ENCODE measurements at places on chromosomes 7 and 10. TPM values are rescaled to one million over a fixed set of nuclear protein-coding genes. Genes with fewer than 3 reads are reported as not detected.

The SPRN gene
- total RNA-seq, result not detected

The SYPL1 gene
- 92.4 TPM for total RNA-seq

The CYP3A5 gene
- 15.1 TPM for total RNA-seq

The MRLN gene
- total RNA-seq, result not detected

The CYP2C19 gene
- total RNA-seq, result not detected

- no peak for DNase-seq
These were observed 71.9 kb downstream of the PLXDC2 start for GRCh38 chr10:19888061-19888660.

GRCh38 chr10:98062424-98062823, 32.0 kb upstream of the CRTAC1 start:
- DNase-seq, result no peak

GRCh38 chr10:89086801-89087521, 96.4 kb downstream of the FAS start:
- DNase-seq, result peak; percentile 77

DNA sequence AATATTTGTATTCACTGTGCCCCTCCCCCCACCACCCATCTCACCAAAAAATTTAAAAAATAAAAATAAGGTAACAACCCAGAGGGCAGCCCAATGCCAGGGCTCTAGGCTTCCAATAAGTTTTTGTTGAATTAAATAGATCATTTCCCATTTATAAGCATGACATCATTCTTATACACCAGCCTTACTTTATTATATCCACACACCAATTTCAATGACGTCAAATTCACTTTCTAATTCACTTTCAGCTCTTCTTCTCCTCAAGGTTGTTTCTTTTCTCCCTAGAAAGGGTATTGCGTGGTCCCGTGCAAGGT, 1.2 kb upstream of the DKK1 start:
- no peak for DNase-seq

DNA sequence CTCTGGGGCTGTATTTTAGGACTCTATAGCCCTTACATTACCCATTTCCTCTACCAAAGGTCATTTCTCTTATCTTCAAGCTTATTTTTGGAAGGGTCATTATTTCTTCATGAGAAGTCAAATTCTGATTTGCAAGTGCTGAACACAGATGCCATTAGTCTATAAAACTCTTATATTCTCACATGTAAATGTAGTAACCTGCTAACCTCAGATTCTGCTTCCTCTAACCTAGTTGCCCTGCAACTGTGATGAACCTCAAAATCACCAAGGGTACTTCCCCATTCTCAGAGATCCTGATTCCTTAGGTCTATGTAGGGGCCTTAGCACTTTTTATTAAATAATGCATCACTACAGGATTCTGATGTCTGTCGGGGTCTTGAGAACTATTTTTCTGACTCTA, 6.3 kb downstream of the FAS start:
- DNase-seq, result no peak

DNA sequence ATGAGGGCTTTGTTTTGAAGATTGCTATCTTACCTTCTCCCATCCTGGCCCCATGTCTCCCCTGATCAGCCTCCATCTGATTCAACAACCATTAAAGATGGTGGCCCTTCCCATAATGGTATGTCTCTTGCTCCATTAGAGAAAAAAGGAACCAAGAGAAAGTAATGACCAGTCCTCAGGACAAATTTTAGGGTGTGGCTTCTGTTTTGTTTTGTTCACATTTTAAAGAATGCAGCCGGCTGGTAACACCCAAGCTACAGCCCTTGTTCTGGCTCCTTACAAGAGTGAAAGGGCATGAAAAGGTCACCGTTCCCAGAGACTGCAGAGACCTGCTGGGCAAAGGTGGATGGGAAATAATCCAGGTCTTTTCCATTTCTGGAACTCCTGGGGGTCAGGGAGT, 287.9 kb upstream of the NEBL start:
- DNase-seq, result no peak

- DNase-seq, result no peak
These were observed 220.6 kb downstream of the FAM107B start for GRCh38 chr10:14554091-14554490.

DNA sequence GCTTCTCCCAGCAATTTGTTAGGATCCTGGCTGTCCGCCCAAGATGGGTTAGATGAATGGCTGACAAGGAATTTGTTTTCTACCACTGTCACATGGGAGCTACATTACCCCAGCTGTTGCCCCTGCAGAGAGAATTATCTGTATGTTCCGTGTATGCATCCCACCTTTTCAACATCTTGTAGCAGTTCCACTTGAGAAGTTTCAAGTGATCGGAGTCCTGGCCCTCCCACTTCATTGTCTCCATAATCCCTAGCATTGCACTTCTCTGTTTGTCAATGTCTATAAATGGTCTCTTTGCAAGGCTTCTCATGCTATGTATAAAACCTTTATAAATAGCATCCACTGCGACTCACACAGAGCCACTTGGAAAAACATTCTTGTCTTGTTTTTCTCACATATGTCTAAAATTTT, 972.5 kb downstream of the CNTNAP2 start:
- no peak for DNase-seq

- no peak for DNase-seq
These were observed 102.7 kb downstream of the ANKRD26 start for GRCh38 chr10:26997610-26998009.

- DNase-seq, result no peak
These were observed 150.5 kb downstream of the ELAPOR2 start for GRCh38 chr7:86908948-86909347.

DNA sequence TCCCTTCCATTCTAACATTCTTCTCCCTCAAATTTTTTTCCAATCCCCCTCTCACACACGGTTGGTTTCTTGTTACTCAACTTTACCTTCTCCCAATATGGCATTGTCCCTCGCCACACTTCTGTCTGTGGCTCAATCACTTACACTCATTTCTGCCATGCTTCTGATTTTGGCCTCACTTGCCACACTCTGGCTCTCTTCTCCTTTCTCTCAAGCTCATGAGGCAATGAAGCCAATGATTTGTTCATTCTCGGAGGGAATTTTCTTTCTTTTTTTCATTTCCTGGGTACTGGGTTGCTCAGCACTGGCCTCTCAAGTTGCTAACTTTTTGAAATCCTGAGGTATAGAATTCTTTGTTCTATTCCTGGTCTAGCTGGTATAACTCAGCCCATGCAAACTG, 4.0 kb upstream of the MYOZ1 start:
- DNase-seq, result no peak

DNA sequence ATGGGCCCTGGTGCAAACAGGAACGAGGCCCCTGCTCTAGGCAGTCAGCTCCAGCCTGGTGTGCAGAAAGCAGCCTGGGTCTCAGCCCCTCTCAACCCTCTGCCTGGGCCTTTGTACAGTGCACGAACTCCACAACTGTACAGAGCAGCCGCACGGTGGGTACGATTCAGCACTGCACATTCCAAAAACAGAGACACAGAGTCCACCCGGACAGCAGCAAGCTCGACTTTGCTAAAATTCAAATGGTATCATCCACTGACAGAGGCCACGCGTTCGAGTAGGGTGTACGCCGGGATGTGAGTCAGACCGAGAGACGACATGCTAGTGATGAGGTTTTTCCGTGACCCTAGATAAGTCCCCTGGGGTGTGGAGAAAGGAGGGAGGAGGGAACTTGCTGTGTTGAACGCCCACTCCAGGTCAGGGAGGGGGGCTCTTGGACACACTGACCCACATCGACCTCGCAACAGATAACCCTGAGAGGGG, 65.6 kb upstream of the PDGFA start:
- no peak for DNase-seq

GRCh38 chr7:76424413-76425111, at the start of gene ZP3:
Gene ZP3, plus strand, starts transcription at chr7:76424950. Its CDS starts 15 bp downstream, at chr7:76424965.
- no peak for DNase-seq

DNA sequence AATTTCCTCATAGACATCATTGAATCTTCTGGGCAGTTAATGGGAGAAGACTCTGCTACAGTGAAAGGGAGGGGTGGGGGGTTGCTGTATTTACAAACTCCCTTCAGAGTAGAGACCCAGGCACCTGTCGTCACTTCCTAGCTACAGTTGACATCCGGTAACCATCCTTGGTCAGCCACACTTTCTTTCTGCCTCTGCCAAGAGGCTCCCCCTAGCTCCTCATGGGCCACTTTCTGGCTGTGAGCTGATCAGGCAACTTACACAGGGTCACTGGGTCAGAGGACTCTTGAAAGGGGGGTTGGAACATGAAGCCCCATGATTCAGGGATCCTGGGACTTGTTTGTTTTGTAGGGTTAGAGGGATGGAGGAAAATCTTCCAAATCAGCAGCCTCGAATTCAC, 1.2 kb downstream of the TECPR1 start:
- no peak for DNase-seq

DNA sequence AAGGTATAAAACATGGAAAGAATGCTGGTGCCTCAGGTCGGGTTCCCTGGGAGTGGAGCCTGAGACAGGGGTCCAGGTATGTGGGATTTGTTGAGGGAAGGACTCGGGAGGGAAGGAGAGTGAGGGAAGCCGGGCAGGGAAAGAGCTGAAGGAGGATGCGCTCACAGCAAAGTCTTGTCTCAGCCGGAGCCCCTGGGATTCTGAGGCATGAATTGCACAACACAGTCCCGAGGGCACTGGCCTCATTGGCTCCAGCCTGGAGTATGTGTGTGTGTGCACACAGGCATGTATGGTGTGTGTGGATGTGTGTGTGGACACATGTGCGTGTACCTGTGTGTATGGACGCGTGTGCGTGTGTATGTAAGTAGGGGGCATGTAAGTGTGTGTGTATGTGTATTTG, 87.4 kb downstream of the WDFY4 start:
- DNase-seq, result no peak

GRCh38 chr7:47453093-47454061, 128.5 kb downstream of the TNS3 start:
- DNase-seq, result peak; percentile 86

- DNase-seq, result no peak
These were observed 651.4 kb downstream of the INHBA start for GRCh38 chr7:41051535-41051934.

DNA sequence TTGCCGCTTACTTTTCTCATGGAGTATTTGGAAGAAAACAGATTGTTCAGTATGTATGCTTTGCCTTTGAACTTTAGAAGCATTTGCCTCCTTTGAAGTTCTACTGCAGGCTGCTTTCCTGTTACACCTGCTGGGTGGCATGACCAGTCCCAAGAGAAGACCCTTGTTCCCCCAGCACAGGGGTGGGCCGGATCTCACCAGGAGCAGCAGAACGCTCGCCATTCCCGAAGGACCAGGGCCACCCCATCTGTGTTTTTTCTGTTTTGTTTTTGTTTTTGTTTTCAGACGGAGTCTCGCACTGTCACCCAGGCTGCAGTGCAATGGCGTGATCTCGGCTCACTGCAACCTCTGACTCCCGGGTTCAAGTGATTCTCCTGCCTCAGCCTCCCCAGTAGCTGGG, 493.6 kb downstream of the PTPRN2 start:
- no peak for DNase-seq

GRCh38 chr7:105156731-105157130, 142.7 kb downstream of the KMT2E start:
- DNase-seq, result no peak

DNA sequence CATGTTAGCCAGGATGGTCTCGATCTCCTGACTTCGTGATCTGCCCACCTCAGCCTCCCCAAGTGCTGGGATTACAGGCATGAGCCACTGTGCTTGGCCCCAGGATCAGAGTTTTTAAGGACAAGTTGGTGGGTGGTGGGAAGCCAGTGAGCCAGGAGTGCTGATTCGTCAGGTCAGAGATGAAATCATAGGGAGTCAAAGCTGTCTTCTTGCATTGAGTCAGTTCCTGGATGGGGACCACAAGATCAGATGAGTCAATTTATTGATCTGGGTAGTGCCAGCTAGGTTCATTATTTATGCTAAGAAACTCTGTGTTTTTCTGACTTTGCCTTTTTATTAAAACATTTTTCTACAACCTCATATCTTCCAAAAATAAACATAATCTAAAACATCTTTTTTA, 423.8 kb downstream of the ARL4A start:
- no peak for DNase-seq

DNA sequence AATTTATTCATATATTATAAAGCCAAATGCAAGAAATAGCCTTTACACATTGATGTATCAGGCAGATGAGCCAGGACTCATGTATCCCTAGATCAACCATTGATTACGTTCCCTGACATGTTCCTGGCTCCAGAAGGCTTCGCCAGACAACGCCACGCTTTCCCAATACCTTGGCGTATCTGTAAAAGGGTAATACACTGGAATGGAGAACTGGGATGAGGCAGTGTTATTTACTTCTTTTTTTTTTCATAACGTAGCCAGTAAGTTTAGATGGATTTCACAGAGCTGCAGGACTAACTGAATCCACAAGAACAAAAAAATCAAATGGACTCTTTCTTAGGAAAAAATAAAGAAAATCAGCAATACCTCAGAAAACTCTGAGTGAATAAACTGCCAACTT, 588.1 kb upstream of the SEMA3D start:
- DNase-seq, result no peak

GRCh38 chr10:80260295-80261243, 28.9 kb downstream of the MAT1A start:
- DNase-seq, result no peak

Measured in upper lobe of right lung (tissue), 1 donor.